ENCODE measurements at places on chromosomes 1 and 21.
A peak's percentile ranks its signal among the peaks of the same experiment; 100 is the strongest.

- DNase-seq = no peak
Observed at GRCh38 chr1:92447033-92447681, 39.6 kb downstream of the GFI1 start.

DNA sequence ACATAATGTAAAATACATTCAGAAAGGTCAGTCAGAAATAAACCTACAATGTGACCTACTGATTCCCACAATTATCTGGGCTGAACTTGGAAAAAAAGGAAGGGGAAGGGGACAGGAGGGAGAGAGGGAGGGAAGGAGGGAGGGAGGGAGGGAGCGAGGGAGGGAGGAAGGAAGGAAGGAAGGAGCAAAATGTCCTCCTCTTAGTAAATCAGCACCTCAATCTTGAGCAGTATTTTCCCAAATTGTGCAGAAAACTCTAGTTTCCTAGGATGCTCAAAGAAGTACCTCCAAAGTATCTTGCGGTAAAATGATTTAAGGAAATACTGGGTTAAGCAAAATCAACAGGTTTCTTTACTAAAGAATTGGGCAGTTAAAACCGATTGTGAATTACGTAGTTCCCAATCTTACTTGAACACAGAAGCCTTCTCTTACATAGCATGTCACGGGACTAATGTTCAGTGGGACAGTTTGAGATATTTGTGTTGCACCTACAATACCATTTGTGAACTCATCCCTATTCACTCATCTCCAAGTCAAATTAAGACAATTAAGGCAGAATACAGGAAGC is 51.0 kb upstream of the ASPM start:
- DNase-seq = no peak

DNA sequence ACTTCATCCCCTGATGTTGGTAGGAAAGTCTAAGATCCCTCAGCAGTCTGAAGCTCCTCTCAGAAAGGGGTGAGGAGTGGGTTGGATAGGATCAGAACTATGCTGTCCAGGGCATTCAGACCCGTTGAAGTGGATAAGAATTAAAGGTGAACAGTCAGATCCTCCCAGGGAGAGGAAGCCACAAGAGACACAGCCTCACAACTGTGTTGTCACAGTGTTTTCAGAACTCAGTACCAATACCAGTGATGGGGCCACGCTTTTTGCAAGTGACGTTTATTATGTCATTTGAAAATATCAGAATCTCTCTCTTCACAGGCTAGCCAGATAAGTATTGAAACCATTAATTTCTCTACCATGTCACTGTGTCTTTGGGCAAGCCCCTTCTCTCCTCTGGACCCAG is 15.4 kb upstream of the EPS15 start:
- no peak for DNase-seq

DNA sequence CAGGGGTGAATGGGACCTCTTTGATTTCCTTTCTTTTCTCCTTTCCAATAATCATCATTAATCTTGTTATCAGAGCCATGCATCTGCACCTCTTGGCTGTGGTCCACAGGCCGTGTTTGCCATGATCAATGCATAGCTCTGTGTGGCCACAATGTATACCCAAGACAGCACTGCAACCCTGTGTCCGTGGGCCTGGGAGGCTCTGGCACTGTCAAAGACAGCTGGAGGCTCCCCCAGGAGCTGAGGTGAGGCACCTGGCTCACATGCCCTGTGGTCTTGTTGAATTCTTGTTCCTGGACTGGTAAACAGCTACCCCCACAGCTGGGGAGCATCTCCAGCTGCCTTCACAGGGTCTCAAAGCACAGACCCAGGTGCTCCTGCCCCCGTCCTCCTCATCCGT is 67.2 kb upstream of the SELENON start:
- DNase-seq = no peak

GRCh38 chr1:91059157-91059556 is 37.3 kb upstream of the ZNF644 start:
- no peak for DNase-seq

GRCh38 chr1:112701227-112702066 is 5.5 kb downstream of the RHOC start:
- no peak for DNase-seq

GRCh38 chr1:231216498-231216897 is 24.5 kb upstream of the GNPAT start:
- no peak for DNase-seq

DNA sequence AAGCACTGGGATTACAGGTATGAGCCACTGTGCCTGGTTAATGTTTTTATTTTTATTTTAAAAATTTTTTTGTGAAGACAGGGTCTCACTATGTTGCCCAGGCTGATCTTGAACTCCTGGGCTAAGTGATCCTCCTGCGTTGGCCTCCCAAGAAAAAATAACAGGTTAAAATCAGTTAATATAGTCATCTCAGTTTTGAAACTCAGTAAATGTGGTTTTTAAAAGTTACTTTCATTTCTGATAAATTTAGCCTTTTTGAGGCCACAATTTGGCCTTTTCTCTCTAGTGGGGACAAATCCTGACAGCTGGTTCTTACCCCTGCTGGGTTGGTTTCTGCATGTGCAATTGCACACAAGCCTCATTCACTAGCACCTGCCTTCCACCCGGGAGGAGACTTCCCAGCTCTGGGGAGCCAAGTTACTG is 13.3 kb downstream of the PMF1 start:
- no peak for DNase-seq

DNA sequence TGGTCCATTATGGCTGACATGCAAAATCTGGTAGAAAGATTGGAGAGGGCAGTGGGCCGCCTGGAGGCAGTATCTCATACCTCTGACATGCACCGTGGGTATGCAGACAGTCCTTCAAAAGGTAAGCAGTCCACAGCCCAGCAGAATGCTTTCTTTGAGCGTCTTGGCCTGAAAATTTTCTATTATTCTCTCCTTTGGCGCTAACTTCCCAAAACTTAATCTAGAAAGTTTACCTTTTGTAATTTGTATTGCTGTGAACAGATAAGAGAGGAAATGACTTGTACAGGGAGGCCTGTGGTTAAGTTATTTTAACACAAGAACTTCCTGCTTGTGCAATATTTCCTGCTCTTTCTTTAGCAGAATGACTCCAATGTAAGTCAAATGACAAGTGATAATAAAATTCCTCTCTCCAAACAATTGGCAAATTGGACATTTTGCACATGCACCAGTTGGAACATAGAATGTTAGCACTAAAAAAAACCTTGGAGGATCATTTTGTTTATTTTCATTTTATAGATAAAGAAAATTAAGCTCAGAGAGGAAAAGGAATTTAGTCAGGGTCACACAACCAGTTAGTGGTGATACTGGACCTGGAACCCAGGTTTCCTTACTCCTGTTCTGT is 18.9 kb downstream of the CAP1 start:
- DNase-seq = no peak

DNA sequence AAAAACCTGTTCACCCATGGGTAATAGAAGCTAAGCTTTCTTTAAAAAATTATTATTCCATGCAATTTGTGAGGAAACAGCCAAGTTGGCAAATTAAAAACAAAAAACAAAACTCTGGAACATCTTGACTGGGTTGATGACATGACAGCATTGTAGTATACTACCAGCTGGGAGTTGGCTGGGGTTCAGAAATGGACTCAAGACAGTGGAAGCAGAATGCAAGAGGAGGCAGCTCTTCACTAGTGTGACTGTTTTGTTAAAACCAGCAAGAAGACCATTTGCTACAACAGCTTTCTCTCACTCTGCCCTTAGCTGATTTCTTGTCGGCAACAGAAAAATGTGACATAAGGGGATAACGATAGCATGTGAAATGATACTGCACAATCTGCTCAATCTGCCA is 1298.9 kb upstream of the ADGRL4 start:
- no peak for DNase-seq

- DNase-seq = peak; percentile 70
Observed at GRCh38 chr1:161209790-161210409, 5.2 kb upstream of the FCER1G start.
